ENCODE measurements at places on chromosomes 13 and 19.

DNA sequence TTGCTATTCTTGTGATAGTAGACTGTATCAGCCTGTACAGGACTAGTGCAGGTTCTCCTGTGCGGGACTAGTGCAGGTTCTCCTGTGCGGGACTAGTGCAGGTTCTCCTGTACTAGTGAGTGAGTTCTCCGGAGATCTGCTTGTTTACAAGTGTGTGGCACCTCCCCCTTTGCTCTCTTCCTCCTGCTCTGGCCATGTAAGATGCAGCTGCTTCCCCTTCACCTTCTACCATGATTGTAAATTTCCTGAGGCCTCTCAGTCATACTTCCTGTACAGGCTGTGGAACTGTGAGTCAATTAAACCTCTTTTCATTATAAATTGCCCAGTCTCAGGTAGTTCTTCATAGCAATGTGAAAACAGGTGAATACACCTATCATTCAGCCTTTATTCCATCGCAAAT lies 289.6 kb downstream of the TEX29 start:
- DNase-seq, result no peak

DNA sequence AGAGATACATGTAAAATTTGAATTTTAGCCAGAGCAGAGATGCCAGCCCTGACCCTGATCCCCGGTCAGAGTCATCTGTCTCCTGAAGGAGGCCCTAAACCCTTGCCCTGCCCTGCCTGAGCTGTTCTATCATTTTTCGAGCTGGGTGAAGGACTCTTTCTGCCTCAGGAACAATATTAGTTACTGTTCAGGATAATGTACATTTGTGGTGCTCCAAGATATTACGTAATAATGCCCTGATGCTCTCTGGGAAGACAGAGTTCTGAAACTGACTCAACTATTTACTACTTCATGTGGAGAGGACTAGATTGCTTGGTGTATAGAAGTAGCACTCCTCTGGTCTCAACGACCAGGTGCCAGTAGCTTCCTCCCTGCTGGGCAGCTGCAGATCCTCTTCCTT lies 37.9 kb upstream of the UBL3 start:
- DNase-seq, result no peak

DNA sequence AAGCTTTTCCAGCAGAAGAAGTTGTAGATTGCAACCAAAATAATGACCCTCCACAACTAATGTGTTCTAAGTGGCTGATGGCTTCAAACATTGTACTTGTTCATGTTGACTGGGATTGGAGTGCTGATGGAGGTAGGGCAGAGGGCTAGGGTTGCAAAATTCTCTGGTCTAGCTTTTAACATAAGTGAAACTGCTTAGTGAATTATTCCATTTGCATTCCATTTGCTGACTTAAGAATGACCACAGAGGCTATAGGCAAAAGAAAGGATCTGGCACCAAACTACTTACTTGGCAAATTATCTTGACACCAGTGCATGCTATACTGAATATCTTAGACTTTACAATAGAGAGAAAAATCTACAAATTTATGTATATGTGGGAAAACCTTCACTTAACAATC lies 287.0 kb downstream of the FGF9 start:
- no peak for DNase-seq

GRCh38 chr13:99205621-99206220 lies 5.1 kb downstream of the UBAC2 start:
- no peak for DNase-seq

- DNase-seq, result no peak
These were observed 16.9 kb upstream of the F2RL3 start for GRCh38 chr19:16871871-16872270.

DNA sequence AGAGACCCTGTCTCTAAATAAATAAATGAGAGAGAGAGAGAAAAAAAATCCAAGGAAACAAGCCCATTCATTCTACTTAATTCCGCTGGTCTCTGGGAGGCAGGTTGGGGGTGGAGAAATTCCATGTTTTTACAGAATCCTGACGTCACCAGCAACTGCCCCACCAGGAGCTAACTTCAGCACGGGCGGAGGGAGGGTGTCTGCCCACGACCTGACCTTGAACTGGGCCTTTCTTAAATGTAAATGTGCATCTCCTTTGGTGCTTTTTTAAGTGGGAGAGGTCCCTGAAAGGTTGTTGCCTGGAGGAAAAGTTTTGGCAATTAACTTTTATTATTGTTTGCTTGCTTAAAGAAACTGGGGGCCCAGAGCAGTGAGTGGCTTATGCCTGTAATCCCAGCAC lies 15.5 kb downstream of the KLF2 start:
- no peak for DNase-seq

DNA sequence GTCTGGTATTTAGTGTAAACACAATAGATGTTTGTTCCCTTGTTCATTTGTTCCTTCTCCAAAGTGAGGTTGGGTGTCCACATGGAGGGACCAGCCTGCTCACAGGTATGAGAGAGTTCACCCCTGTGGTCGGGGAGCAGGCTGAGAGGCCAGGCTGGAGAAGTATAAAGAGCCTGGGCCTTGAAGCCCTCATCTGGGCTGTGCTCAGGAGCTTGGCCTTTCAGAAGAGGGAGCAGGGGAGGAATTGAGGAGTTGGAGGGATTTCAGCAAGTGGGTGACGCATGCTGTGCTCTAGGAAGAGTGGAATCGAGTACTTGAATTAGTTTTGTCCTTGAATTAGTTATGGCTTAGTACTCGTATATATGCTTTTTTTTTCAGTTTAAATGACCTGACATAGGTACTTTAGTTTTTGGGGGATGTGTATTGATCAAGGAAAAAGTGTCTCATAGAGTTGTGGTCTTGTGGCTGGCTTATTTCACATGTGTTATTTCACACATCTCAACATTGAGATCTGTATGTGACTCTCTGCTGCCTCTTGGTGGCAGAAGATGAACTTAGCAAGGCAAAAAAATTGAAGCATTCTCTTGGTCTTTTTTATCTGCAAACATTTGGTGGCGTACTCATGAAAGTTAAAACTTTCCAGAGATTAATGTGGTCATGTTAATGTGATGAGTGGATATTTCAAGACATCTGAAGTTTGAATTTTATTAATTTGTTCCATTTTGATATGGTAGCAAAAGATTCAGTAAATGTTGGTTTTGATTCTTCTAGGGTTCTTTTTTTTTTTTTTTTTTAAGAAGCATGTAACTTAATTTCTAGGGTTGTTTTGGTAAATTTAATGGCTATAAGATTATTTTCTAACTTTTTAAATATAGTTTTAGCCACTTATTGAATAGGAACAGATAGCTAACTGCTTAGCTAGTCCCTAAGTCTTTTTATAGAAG lies 54.3 kb downstream of the SLAIN1 start:
- DNase-seq, result no peak

DNA sequence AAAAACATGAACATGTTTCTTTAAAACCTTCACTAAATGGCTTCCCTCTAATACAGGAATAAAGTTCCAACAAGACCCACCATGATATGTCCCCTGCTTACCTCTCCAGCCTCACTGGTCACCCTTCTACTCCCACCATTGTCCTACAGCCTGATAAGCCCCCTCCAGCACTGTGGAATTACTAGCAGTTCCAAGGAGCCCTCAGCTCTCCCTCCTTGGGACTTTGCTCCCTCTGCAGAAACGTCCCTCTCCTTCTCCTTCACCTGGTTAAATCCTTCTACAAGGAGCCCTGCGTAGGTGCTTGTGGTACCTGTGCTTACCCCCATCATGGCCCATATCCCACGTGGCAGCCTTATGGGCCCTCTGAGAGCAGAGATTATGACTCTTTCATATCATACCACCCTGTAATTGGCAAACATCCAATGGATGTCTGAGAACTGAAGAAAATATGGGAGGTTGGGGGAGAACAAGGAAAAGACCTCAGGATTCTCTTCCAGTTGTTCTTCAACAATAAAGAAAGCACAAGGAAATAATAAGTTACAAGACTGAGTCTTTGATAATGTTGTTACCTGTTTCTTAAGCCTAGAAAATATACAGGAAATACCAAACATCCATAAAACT lies 26.1 kb upstream of the DOCK9 start:
- no peak for DNase-seq

GRCh38 chr19:27751044-27751391 lies 1461.9 kb downstream of the UQCRFS1 start:
- DNase-seq, result no peak

DNA sequence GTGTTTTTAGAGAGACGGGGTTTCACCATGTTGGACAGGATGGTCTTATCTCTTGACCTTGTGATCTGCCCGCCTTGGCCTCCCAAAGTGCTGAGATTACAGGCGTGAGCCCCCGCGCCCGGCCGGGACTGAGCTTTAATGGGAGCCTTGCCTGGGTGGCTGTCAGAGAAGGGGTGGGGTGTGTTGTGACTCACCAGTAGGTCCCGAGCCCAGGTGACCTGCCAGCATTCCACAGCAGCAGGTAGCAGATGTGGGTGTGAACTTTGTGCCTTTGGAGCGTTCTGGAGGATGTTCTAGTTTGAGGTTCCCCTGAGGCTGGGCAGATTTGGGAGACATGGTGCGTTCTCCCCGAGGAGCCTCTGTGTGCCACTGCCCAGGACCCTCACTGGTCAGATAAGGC lies 7.1 kb upstream of the EPN1 start:
- no peak for DNase-seq

- DNase-seq, result no peak
These were observed 24.9 kb upstream of the WDR18 start for GRCh38 chr19:958967-959855.

- DNase-seq, result no peak
These were observed 26.9 kb downstream of the MZT1 start for GRCh38 chr13:72700509-72700908.

DNA sequence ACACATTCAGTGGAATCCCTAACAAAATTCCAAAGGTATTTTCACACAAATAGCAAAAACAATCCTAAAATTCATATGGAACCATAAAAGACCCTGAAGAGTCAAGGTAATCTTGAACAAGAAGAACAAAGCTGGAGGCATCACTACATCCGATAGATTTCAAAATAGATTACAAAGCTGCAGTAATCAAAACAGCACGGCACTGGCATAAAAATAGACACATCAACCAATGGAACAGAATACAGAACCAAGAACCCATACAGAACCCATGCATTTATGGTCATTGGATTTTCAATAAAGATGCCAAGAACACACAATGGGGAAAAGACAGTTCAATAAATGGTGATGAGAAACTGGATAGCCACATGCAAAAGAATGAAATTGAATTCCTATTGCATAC lies 32.5 kb downstream of the ZNF566 start:
- no peak for DNase-seq

DNA sequence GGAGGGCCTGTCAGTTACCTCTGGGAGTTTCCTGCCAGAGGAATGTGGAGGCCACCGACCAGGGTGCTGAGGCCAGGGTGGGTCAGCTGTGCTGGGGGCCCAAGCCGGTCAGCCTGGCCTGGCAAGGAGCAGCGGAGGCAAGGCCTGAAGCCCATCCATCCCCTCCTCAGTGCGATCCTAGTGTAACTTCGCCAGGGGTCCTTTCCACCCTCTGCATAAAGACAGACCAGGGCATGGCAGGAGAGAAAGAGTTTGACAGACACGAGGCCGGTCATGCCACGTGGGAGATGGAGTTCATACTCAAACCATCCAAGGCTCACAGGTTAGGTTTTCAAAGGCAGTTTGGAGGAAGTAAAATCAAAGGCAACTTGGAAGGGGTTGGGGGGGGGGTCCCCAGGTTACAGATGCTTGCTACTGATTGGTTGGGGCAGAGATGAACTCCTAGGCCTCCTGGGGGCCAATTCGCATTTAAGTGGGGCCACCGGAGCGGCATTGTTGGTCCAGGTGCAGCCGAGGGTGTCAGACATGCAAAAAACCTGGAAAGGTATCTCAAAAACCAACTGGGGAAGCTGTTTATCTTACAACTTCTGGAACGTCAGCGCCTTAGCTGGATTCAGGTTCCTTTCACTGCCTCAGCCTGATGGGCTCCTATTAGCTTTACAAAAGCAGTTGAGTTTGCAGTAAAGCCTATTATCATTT lies 36.8 kb upstream of the DPRX start:
- DNase-seq, result no peak

DNA sequence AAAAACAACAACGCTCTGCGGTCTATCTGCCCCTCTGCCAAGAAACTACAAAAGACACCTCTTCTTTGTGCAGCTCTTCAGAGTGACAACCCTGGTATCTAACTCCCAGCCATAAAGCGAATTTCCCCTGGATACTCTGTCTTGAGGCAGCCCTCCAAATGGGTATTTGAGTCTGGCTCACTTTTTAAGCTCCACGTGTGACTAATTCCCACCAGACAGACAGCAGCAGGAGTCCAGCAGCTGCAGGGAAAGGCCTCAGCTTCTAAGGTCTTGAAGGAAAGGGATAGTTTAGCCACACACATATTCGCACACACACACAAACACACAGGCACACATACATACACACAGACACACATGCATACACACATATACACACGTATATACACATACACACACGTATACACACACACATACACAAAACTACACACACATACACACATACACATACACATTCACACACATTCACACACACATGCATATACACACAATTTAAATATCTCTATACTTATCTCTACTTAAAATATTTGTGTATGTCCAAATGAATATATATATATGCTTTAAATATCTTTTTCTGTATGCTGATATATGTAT lies 188.8 kb downstream of the TSHZ3 start:
- DNase-seq, result no peak

- no peak for DNase-seq
These were observed 115.0 kb downstream of the RAB20 start for GRCh38 chr13:110446575-110446890.

- no peak for DNase-seq
These were observed 393.5 kb downstream of the KLF12 start for GRCh38 chr13:73740666-73741065.

DNA sequence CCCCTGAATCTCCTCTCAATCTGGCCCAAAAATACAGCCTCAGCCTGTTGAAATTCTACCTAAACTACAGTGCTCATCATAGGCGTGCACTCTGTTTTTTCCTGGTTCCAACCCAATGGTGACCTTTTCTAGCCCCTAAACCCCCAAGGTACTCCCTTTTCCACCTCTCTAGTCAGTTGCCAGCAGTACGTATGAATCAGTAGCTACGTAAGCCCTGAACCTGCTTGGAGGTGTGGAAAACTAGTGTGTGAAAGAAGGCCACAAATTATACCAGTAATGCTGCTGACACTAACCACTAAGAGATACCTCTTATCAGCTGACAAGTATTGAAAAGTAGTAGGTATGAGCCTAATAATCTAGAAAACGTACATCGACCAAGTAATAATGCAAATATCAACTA lies 60.9 kb downstream of the FOXO1 start:
- DNase-seq, result no peak

DNA sequence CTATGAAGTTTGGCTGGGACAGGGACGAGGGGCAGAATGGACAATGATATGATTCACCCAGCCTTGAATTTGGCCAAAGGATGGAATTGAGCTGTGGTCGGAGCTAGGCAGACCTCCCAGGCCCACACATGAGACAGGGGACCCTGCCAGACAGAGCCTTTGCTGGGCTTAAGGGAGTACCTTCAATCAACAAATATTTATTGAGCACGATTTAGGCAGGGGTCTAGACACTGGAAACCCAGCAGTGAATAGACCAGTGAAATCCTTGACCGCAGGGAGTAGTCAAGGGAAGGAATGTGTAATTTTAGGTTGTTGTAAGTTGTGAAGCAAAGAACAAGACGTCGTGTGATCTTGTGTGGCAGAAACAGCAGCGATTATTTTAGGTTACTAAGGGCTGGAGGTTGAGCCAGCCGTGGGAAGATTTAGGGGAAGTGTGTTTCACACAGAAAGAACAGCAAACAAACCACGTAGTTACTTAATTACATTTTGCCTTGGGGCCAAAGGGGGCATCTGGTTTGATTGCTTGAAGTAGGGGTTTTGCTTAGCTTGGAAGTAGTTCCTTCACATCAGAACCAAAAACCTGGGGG lies 16.9 kb upstream of the AP1M2 start:
- peak; percentile 32 for DNase-seq

- DNase-seq, result no peak
These were observed 23.2 kb downstream of the RFX2 start for GRCh38 chr19:6087074-6087571.
